ENCODE measurements at places on chromosomes 12 and 14.
A peak's percentile ranks its signal among the peaks of the same experiment; 100 is the strongest.

DNA sequence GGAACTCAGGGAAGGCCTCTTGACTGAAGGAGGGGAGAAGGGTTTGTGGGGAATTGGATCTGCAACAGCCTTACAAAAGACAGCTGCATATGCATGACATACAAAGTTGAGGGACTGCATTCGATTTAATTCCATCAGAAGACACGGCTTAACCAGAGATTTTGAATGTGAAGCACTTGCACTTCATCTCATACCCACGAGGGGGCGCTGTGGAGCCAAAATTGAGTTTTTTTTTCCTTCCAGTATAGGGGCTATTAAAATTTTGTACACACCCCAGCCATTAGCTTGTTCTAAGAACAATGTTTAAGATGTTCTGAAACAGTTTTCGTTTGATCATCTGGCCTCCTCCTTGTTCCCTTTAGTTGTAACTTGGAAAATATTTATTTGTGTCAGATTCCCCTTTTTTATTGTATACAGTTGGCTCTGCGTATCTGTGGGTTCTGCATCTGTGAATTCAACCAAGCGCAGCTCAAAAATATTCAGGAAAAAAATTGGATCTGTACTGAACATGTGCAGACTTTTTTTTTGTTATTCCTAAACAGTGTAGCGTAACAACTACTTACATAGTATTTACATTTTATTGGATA lies 1.6 kb downstream of the SUDS3 start:
- DNase-seq: peak; percentile 55

DNA sequence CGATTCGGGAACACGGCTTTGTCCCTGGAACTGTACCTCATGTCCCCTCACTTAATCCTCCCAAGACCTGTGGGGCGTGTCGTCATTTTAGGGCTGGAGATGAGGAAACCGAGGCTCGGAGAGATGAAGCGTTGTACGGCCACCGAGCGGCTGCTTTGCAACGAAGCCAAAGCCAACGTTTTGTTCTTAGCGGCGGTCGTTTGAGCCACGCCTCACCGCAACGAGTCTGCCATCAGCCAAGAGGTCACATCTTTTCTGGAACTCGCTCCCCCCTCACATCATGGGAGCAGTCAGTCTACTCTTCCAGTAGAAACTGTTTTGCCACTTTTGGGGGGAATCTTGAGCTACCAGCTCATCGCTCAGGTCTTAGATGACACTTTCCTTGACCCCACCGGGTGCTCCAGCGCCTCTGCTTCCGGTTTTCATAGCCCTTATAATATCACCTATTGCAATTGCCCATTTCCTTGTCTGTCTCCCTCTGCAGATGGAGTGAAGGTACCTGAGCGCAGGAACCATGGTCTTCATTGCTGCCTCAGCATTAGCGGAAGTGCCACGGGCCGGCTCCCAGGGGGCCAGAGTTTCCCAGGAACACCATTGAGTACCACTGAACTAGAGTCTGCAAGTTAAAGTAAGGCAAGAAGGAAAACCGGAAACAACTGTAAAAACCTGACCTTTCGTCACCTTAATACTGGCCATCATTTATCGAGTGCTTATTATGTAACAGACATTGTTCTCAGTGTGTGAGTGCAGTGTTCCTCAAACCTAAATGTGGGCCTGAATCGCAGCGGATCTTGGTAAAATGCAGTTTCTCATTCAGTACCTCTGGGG lies 19.6 kb downstream of the NINJ2 start:
- DNase-seq: no peak

DNA sequence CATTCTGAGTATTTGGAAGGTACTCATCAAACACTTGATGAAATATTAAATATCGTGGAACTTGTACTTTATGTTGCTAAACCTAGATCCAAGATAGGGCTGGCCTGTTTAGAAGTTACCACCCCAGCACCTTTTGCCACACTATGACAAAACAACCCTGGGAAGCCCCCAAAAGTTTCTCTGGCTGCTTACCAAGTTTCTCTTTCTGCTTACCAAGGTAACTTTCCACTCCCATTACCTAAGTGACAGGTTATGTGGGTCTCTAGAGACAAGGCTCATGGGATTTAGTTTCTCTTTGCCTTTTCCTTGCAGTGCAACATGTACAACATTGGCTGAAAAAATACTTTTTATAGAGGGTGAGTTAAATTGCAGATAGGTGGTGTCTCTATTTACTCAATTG lies 28.9 kb upstream of the PPM1A start:
- no peak for DNase-seq

DNA sequence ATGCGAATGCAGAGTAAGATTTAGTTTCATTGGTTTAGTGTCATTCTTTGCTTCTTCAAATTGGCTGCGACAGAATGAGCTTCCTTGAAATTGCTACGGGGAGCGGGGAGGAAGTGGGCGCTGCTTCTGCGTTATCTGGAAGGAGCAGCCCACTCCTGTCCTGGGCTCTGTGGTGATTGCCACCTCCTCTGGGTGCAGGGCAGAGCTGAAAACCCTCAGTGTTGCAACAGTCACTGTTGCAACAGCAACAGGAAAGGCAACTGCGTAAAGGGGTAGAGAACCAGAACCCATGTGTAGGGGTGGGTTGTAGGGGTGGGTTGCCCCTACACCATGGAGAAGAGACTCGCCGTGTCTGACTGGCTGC lies 57.7 kb downstream of the MAX start:
- DNase-seq: no peak

DNA sequence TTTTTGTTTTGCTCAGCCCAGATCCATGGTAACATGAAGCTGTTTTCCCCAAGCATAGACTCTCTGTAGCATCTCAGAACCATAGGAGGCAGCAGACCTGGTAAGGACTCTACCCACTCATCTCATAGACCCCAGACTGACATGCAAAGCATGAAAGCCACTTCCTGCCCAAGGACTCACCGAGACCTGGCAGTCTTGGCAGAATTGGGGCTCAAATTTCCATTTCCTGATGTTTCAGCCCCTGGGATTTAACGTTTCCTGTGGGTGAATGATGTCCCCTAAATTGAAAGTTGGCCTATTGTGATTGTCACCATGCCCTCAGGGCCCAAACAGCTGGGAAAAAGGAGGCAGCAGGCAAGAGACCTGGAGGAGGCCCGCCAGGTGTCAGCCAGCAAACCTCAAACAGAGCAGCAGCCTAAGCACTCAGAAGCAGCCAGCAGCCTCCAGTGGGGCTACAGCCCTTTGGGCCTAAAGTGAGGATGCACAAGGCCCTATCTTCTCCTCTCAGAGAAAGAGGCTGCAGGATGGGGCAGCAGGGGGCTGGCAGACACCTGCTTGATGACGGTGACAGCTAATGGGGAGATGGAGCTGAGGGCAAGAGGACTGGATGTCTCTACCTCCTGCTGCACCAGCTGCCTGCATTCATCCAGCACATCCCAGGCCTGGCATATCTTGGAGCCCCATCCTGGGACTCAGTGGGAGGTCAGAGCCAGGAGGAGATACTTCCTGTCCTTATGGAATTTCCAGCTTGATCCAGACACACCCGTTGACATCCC lies 8.5 kb downstream of the KRT85 start:
- peak; percentile 2 for DNase-seq

- no peak for DNase-seq
These were observed 61.6 kb downstream of the KSR2 start for GRCh38 chr12:117907108-117907689.

- DNase-seq: no peak
These were observed 12.8 kb upstream of the ATP2B1 start for GRCh38 chr12:89721291-89721987.

DNA sequence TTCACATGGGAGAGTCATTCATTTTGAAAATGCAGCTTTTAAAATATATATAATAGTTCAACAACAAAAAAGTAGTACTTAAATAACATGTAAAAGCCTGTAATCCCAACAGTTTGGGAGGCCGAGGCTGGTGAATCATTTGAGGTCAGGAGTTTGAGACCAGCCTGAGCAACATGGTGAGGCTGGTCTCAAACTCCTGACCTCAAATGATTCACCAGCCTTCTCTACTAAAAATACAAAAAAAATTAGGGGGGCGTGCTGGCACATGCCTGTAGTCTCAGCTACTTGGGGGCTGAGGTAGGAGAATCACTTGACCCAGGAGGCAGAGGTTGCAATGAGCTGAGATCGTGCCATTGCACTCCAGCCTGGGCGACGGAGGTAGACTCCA lies 256.3 kb upstream of the RGS6 start:
- no peak for DNase-seq

GRCh38 chr14:21093769-21094681 lies 4.4 kb downstream of the ZNF219 start:
- DNase-seq: peak; percentile 28

All from fibroblast of skin of abdomen (primary cell).